ENCODE measurements at places on chromosomes 5 and 9.

DNA sequence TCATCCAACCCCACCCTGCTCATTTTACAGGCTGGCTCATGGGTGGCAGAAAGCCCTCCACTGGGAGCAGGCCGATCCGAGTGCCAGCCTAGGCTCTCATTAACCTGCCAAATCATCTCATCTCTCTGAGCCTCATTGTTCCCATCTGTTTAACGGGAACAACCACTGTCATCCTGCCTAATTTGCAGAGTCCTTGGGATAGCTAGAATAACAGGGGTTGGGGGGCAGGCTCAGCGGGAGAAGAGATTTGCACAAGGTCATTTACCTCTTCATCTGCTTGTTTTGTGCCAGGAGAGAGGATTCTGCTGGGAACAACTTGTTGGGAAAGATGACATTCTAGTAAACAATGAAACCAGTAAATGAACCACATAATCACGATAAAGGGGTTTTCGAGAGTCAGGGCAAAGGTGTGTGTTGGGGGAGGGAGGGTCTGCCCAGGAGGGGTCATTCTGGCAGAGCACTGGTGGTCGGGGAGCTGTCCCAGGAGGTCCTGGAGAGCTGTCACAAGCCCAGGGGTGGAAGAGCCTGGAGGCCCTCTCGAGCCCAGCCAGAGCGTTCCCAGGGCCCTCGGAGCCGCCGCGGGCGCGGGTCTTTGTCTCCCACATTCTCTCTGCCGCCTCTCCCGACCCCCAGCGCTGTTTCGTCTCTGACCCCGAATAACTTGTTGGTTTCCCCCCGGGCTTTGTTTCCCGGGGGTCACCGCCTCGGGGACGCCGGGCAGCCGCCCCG is 22.8 kb upstream of the NDST1 start:
- no peak for DNase-seq

DNA sequence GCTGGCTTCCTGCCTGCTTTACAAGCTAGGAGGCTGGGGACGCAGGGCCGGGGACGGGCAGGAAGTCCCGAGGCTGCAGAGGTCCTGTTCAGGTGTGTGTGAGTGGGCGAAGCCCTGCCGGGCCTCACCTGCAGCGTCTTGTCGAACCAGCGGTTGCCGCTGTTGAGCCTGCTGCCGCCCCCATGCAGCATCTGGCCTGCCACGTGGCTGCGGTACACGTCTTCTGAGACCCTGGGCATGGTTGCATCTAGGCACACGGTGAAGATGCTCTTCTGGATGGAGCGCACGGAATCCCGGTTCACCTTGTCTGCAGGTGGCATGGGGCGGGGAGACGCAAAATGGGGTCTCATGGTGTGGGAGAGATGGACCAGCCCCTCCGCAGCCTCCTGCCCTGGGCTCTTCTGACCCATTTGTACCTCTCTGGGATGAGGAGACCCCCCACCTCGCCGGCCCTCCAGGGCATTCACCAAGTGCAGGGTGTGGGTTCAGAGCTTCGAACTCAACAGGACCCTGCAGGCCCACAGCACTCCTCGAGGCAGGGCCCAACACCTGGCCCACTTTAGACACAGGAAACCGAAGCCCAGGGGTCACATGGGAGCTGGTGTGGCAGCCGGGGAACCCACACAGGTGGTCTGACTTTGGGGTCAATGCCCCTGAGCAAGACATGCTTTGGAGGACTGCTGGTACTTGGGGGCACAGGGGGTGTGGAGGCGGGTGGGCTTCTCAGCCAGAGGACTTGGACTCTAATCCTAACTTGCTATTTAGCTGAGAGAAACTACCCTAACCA is 10.0 kb downstream of the CRAT start:
- no peak for DNase-seq

DNA sequence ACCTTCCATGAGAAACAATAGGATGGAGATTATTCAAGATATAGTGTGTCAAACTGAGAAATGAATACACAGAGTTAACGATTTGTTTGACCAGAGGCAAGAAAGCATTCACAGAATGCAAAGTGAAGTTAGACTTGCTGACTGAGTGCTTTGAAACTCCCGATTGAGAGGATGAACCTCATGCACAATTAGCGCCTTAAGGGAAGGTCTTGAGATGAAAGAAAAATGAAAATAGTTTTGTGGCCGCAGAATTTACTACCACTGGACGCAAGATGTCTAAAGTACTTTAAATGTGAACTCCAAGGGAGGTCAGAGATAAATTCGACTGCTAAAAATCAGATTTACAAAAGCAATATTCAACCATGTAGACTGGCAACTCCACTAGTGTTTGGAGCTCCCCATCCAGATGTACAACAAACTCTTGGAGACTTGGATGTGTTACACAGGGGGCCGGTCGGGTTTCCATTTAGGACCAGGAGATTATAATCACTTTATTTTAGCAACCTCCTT is 707 bp upstream of the RIMOC1 start:
- DNase-seq, result no peak

GRCh38 chr5:81787474-81788242 is 36.8 kb upstream of the SSBP2 start:
- peak; percentile 76 for DNase-seq

GRCh38 chr5:179954434-179954833 is 46.7 kb upstream of the TBC1D9B start:
- no peak for DNase-seq

Measured in KBM-7 (cell line).